ENCODE measurements at places on chromosomes 1 and 21.

GRCh38 chr1:72648465-72648864, 366.1 kb upstream of the NEGR1 start:
- DNase-seq: no peak

DNA sequence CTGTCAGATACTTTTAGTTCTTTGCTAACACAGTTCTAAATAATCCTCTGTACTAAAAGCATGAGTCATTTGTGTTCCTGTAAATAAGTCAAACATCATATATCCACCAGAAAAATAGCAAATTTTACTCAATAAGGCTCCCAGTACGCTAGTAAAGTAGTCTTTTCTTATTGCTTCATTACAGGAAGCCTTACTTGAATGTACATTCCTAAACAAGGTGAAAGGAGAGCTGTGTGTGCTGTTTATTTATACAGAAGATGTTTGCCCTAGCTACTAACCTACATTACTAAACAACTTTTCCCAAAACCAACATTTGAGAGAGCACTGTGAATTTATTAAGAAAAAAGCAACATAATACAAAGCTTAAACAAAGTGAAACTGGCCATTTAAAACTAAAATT, 52.0 kb downstream of the ZNHIT6 start:
- no peak for DNase-seq

- DNase-seq: no peak
Observed at GRCh38 chr1:207854001-207854400, 56.9 kb downstream of the CD34 start.

DNA sequence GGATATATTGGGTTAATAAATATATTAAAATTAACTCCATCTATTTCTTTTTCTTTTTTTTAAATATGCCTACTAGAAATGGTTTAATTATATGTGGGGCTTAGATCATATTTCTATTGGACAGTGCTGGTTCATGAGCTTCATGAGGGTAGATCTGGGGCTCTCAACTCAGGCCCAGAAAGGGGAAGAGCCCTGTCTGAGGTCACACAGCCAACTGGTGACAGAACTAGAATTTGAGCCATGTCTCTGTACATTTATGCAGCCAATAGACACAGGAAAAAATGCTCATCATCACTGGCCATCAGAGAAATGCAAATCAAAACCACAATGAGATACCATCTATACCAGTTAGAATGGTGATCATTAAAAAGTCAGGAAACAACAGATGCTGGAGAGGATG, 5.1 kb upstream of the EPHB2 start:
- DNase-seq: no peak

DNA sequence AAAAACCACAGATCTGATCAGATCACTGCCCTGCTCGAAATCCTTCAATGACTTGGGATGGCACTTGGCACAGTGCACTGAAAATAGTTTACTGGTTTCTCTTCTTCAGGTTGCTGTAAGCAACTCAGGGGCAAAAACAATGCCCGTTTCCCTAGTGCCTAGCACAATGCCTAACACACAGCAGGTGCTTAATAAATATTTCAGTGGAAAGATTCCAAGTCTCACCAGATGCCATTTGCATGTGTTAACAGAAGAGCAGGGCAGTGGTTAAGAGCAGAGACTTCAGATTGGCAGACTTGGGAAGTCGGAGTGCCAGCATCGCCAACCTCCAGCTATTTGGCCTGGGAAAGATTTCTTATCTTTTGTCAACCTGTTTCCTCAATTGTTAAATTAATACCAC, 10.9 kb upstream of the METTL25B start:
- no peak for DNase-seq

Measured in HFF-Myc (cell line).